ENCODE measurements at places on chromosomes 13 and 19. TPM values are rescaled to one million over a fixed set of nuclear protein-coding genes. Genes with fewer than 3 reads are reported as not detected.

ATP4B gene
- total RNA-seq: not detected

ZNF441 gene
- not detected for total RNA-seq

ZNF221 gene
- total RNA-seq: 0.35 TPM

ERICH4 gene
- not detected for total RNA-seq
